MCF 10A (cell line): ENCODE measurements at places on chromosomes 1 and 21. TPM values are rescaled to one million over a fixed set of nuclear protein-coding genes. Genes with fewer than 3 reads are reported as not detected.

The RNF186 gene
- total RNA-seq: not detected in 2 replicates

The SYT2 gene
- total RNA-seq: not detected in 2 replicates

DNA sequence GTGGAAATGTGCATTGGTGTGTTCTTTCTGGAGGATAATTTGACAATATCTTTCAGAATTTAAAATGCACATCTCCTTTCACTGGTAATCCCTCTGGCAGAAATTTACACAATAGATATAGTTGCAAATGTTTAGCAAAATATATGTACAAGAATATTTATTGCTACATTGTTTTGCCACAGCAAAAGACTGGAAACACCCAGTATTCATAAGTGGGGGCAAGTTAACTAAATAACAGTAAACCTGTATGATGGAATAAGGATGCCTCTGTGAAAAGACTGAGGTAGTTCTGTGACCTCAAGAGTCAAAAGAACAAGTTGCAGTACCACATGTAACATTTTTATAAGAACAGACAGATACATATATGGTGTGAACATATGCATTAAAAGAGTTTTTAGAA is 13.7 kb upstream of the TADA1 start:
- DNase-seq: no peak

- DNase-seq: peak; percentile 16
These were observed 22.1 kb downstream of the ZBTB17 start for GRCh38 chr1:15953791-15954241.

DNA sequence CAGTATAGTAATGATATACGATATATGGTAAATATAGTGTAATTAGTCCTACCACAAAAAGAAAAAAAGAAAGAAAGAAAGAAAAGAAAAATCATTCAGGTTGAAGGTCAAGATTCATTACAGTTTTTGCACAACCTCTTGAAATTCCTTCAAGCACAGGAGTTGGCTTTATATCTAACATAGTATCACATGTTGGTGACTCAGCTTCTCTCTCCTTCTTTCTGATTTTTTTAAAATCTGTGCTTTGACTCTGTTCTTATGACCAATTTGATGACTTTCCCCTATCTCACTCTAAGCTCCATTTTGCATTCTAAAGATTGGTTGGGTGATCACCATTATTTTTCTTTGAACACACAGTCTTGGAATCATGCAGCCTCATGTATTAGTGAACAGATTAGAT is 148.2 kb upstream of the COL11A1 start:
- DNase-seq: no peak

The EPHB2 gene
- 0.22 and 0.79 TPM in 2 replicates for total RNA-seq

DNA sequence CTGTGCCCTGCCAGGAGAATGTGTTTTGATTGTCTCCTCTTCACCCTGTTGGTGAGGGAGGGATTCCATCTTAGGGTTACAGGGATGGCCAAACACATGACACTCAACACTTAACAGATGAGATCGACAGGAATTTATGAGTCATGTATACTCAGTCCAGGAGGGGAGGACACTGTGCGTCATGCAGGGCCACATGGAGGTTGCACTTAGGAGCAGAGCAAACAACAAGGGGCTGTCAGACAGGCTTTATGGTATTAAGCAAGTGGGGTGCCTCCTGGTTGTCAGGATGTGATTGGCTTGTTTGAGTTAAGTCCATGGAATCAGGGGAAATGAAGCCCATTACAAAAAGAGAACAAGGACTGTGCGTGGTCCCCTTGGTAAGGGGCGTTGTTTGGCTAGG is 26.9 kb downstream of the EDARADD start:
- peak; percentile 84 for DNase-seq

The TRIM58 gene
- total RNA-seq: not detected in 2 replicates

GRCh38 chr21:28789523-28789922 is 203.2 kb downstream of the LTN1 start:
- no peak for DNase-seq
